Effector memory CD4-positive, alpha-beta T cell (primary cell): ENCODE measurements at places on chromosomes 16 and 17.

DNA sequence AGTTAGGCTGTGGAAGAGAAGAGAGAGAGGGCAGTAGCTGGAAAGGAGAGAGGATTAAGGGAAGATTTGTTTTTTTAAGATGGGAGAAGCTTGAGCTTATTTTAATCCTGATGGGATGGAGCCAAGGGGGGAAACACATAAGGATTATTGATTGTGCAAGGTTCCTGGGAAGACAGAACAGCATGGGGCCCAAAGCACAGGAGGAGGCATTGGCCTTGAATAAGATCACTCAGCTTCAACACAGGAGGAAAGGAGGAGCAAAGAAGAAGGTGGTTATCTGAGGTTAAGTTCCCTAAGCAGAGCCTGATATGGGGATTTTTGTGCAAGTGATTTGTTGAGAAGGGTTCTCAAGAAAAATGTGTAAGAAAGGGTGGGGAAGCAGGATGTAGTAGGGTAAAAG lies 169.8 kb downstream of the ABCC12 start:
- no peak for DNase-seq
- no peak overlapping the region for H3K27ac ChIP-seq
- H3K4me1 ChIP-seq: no peaks in the 10 kb centered on the region
- no peaks in the 10 kb centered on the region for H3K36me3 ChIP-seq

DNA sequence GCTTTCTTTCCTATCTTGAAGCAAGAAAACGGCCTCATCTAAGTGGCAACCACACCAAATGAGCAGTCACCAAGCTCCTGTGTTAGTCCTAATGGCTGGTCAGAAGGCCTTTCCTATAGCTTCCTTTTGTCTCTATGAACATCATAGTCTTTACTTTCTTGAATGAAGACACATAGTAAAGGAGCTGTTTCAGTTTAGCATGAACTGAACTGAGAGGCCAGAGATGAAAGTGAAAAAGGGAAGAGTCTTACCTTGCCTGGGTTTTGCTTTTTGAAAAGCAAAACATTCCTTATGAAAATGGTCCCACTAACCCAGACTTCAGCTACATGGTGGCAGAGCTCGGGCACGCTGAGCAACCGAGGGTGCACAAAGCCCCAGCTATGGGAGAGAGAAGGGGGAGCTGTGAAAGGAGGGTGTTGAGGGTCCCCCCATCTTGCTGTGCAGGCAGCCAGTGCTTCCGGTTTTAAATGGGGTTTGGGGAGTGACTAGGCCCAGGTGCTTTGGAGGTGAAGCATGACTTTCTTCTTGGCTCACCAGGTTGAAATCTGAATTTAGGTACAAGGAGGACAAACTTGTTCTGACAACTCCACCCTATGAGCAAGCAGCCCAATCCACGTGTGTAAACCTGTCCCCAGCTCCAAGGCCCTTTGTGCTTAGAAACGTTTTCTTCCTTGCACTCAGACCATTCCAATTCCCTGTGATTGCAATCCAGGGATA lies 9.1 kb upstream of the PSMC3IP start:
- H3K27me3 ChIP-seq: no peaks in the 10 kb centered on the region
- peaks cover 89% of the 10 kb centered on the region for H3K36me3 ChIP-seq
- no peak for DNase-seq
- no peaks in the 10 kb centered on the region for H3K4me1 ChIP-seq
- no peak overlapping the region for H3K4me3 ChIP-seq
- no peak overlapping the region for H3K27ac ChIP-seq

- H3K36me3 ChIP-seq: no peaks in the 10 kb centered on the region
- no peak overlapping the region for H3K27ac ChIP-seq
- no peak overlapping the region for H3K4me3 ChIP-seq
- no peak for DNase-seq
- H3K27me3 ChIP-seq: no peaks in the 10 kb centered on the region
Observed at GRCh38 chr17:57068222-57068658, 16.8 kb upstream of the AKAP1 start.

DNA sequence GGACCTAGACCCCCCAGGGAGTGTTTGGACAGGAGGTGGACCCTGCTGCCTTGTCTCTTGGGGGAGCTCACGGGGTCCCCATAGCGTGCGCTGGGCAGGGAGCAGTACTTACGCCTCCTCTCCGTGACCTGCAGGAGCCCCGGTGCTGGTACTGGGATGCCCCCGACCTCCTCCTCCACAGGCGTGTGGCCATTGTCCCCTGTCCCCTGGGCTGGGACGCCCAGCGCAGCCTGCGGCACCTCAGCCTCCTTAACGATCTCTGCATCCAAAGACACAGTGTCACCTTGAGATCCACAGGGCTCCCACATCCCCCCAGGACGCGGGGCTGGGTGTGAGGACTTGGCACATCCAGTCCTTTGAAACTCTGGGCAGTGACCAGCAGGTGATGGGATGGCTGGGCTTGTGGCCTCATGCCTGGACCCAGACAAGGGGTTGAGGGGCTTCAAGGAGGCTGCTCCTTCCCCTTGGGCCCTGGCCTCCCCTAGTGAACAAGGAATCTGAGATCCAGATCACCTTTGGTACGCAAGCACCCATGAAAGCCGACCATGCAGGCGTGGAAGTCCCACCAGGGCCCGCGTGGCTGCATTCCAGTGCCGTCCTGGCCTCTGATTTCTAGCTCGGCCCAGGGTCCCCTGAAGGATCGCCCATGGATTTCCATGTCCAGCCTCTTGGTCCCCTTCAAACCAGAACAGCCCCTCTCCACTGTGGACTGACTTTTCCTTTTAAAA lies 9.9 kb downstream of the DBNDD1 start:
- H3K4me1 ChIP-seq: peaks cover 12% of the 10 kb centered on the region

DNA sequence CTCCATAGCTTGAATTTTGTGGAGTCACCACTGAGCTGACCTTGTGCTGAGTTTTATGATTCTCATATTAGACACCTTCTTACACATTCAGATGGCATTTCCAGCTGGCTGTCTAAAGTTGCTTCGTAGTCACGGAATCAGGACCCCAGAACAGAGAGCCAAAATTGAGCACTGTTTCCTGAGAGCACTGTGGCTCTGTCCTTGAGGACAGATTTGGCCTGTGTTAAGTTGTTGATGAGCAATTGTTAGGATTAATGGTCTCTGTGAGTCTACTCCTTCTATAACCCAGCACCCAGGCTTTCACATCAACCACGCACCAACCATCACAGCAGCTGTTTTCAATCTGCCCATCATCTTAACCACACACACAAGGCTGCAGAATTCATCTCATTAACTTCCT lies 277.5 kb upstream of the HSBP1 start:
- H3K27ac ChIP-seq: no peak overlapping the region
- DNase-seq: no peak
- no peaks in the 10 kb centered on the region for H3K4me1 ChIP-seq
- no peak overlapping the region for H3K4me3 ChIP-seq
- H3K36me3 ChIP-seq: no peaks in the 10 kb centered on the region
